Activated naive CD4-positive, alpha-beta T cell (primary cell): ENCODE measurements at places on chromosomes 12 and 14.

GRCh38 chr14:63388766-63389431 is 70.2 kb upstream of the GPHB5 start:
- peak; percentile 4 for DNase-seq

GRCh38 chr12:95259368-95259767 is 41.8 kb downstream of the VEZT start:
- DNase-seq: no peak

GRCh38 chr14:78356391-78356790 is 186.2 kb downstream of the NRXN3 start:
- DNase-seq: no peak

GRCh38 chr14:72742838-72743195 is 151.1 kb downstream of the DPF3 start:
- DNase-seq: no peak

GRCh38 chr14:62988967-62989366 is 56.3 kb downstream of the KCNH5 start:
- no peak for DNase-seq

GRCh38 chr12:129067491-129067890 is 214.2 kb downstream of the GLT1D1 start:
- no peak for DNase-seq

DNA sequence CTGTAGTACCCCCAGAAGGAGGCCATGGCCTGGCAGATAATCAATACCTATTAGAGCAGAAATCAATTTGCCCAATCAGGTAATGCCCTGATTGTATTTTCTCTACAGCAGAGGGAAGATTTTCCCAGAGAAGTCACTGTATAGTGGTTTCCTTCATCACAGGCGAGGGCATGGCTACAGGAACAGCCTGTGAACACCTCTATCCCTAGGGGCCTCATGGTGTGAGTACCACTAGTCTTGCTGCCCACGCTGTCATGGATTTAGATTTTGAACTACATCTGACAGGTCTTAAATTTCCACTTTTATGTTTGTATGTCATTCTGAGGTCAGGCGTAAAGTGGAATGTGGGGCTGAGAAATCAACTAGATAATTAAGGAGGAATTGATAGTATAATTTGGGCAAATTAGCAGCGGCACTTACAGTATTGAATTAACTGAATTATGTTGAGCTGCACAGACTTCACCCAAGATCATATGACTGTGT is 42.4 kb upstream of the STXBP6 start:
- DNase-seq: no peak

- no peak for DNase-seq
Observed at GRCh38 chr12:46470036-46470627, 97.6 kb upstream of the SLC38A2 start.

- no peak for DNase-seq
Observed at GRCh38 chr12:15751741-15752140, 37.4 kb downstream of the EPS8 start.

- DNase-seq: no peak
Observed at GRCh38 chr12:5440978-5441377, 9.1 kb downstream of the NTF3 start.

DNA sequence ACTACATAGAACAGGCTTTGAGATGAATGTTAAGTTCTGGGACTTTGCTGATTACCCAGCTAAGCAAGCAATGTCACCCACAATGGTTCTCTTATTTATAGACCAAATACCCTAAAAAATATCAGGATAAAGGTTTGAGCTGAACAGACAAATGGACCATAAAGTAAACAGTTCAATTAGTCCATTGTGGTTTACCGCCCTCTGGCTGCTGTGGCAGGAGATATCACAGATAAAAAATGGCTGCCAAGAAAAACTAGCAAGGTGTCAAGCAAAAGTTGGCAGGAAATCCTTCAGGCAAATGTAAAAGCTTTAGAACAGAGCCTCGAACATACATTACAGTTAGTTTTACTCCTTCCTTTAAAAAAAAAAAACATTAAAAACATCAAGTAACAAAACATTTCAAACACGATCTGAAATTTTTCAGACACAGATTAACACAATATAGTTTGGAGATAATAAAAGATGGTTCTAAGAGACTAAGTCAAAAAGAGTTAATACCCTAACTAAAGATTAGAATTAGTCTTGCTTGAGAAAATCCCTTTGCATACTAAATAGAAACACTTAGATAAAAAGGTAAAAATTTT is 41.3 kb downstream of the MED13L start:
- peak; percentile 14 for DNase-seq

DNA sequence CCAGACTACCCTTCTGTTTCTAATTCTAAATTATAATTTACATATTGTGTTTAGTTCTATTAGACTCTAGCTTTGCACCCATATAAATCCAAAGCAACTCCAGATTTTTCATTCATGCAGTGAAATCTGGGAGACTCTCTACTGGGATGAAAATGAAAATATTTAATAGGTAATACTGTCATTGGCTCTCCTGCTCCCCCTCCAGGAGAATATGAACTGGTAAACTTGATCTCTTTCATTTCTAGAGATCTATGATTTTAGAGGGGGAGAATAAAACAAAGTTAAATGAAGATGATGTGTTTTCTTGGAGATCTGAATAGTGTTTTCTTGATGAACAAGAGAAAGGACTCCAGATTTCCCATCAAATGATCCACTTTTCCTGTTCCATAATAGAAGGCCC is 104.3 kb upstream of the TMCC3 start:
- DNase-seq: no peak

- no peak for DNase-seq
Observed at GRCh38 chr12:22715254-22715653, 90.3 kb downstream of the ETNK1 start.

DNA sequence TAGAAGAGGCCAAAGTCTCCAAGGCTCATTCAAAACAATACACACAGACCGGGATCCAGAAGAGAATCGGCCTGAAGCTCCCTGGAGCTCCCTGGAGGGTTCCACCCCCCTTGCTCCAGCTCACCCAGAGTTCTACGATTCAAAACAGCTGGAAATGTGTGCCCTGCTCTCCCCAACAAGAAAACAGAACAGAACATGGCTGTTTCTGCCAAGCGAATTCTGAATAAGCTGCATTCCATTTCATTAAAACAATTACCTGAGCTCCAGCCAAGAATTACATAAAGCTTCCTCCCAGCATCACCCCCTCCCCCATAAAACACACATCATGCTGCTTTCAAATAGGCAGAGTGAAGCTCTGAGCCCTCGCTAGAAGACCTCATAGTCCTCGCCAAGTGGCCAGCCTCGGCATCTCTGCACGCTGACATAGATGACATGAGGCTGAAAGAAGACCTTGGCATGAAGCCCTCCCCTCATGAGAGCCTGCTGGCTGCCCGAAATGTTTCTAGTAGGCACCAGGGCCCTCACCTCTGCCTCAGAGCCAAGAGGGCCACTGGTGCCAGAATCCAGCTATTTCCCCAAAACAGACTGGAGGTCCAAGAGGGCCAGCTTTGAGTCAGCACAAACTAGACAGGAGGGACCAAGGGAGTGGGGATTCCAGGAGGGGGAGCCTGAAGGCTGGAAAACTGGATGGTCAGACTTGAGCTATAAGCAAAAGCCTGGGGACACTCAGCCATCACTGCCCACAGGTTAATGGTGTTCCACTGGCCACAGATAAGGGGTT is 8.3 kb downstream of the PXN start:
- DNase-seq: no peak

DNA sequence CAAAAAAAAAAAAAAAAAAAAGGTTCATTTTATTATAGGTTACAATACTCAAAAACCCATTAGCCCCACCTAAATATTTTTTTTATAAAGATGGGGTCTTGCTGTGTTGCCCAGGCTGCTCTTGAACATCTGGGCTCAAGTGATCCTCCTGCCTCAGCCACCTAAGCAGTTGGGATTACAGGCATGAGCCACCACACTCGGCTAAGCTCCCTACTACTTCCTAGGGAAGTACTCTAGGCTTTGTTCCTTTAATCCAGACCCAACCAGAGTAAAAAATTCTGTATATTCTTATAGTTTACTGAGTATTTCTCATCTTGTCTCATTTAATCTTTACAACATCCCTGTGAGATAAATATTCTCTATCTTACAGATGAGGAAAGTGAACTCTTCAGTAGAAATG is 50.7 kb downstream of the RBMS2 start:
- no peak for DNase-seq

GRCh38 chr12:96743606-96744005 is 163.5 kb upstream of the NEDD1 start:
- DNase-seq: no peak

DNA sequence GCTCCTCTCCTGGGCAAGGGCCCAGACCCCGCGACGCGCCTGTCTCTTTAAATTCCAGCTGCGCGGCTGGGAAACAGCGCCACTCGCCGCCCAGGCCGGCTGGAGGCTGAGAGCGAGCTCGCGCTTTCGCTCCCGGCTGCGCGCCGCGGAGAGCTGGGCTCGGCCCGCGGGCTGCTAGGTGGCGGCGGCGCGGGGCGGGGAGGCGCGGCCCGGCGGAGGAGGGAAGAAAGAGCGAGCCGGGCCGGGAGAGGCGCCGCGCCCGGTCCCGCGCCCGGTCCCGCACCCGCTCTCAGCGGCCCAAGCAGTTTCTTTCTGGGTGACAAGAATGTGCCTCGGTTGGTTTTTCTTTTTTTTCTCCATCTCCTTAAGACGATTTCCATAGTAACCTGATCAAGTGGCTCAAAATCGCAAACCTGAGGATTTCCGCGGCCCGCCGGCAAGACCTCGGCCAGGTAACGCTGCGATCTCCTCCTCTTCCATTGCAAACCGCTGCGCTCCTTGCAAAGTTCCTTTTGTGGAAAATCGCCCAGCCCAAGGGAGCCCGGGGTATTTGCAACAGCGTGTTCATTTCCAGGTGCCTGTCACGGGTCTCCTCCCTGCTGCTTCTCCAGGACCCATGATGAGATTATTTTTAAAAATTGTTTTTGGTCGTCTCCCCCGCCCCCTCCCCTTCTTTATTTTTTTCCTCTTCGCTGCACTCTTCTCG is 259.5 kb upstream of the E2F7 start:
- DNase-seq: no peak

DNA sequence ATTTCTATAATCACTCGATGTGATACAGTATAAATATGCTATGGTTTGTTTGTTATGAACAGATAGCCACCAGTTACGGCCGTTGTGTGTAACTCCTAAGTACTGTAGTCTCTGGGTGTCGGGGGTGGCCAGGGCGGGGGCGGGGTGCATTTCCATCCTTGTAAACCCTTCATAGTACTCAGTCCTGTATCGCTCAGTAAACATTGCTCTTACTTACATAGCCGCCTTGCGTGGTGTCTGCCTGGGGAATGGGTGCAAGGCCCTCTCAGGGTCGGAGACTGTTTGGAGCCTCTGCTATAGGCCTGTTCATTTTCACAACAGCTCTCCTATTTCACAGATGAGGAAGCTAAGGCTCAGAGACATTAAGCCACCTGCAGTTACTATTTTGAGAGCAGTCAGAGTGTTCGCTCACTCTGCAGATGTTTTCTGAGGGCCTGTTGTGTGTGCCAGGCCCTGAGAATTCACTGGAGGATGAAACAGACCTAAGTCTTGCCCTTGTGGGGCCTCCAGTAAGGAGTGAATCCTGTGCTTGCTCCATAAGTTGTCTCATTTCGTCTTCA is 42.5 kb downstream of the JDP2 start:
- no peak for DNase-seq

DNA sequence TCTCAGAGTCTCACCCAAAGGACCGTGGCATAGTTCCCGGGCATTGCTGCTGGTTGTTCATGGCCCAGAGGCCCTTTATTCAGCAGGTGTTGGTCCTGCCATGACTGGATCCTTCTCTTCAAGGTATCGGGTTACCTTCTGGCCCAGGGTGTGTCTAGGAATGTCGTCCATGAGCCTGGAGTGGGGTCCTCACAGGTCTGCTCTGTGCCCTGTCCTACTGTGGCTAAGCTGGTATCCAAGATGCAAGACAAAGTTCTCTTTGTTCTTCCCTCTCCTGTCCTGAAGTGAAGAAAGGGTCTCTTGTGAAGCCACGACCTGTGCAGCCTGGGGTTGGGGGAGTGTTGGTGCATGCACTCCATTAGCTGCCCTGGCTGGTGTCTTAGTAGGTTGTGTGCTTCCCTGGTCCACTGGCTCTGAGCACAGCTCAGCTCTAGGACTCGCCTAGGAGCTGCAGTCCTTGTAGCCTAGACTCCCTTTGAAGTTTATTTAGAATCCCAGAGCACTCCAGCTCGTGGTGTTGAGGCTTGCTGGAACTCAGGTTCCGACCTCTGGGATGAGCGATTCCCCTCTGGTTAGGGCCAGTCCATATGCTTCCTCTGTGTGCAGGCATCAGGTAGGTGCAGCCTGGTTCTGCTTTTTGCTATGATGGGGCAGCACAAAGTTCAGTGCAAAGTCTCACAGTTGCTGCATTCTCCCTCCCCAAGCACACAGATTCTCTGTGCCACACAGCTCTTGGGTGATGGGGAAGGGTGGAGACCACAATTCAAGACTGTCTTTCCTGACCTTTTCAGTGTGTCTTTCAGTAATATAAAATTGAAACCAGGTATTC is 117.4 kb downstream of the NUBPL start:
- no peak for DNase-seq

GRCh38 chr14:22850944-22851764 is 14.8 kb downstream of the MMP14 start:
- DNase-seq: no peak

GRCh38 chr12:52873513-52873831 is 24.7 kb upstream of the KRT78 start:
- no peak for DNase-seq

GRCh38 chr14:85313560-85314207 is 216.3 kb upstream of the FLRT2 start:
- no peak for DNase-seq

DNA sequence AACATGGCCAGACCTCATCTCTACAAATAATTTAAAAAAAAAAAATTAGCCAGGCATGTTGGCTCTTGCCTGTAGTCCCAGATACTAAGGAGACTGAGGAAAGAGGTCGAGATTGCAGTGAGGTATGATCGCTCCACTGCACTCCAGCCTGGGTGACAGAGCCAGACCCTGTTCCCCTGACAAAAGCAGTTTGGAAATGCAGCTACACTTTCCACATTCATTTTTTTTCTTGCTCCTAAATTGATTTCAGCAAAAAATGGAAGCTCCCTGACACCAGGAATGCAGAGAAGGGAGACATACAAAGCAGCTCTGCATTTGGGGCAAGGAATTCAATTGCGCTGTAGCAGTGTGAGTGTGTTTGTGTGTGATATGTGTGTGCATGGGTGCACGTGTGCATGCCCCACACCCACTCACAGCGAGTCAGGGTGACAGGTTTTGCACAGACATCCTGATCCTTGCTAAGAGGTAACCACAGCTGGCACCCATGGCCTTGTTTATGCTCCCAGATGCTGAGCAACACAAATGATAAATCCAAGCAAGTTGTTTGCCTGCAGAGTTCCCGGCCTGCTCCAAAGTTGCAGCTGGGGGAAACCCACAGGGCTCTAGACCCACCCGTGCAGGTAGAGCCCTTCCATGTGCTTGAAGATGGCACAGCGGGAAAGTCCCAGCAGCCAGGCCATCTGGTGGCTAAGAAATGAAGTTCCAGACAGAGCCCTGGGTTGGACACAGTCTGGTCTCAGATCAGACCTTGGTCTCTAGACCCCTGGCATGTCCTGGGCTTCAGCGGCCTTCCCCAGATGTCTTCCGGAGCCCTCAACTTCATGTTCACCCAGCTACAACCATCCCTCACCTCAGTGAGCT is 25.9 kb upstream of the BDKRB2 start:
- DNase-seq: no peak
